CD8-positive, alpha-beta memory T cell (primary cell): ENCODE measurements at places on chromosomes 2 and 18. TPM values are rescaled to one million over a fixed set of nuclear protein-coding genes. Genes with fewer than 3 reads are reported as not detected.

Gene FAM228A
- polyA plus RNA-seq = not detected

DNA sequence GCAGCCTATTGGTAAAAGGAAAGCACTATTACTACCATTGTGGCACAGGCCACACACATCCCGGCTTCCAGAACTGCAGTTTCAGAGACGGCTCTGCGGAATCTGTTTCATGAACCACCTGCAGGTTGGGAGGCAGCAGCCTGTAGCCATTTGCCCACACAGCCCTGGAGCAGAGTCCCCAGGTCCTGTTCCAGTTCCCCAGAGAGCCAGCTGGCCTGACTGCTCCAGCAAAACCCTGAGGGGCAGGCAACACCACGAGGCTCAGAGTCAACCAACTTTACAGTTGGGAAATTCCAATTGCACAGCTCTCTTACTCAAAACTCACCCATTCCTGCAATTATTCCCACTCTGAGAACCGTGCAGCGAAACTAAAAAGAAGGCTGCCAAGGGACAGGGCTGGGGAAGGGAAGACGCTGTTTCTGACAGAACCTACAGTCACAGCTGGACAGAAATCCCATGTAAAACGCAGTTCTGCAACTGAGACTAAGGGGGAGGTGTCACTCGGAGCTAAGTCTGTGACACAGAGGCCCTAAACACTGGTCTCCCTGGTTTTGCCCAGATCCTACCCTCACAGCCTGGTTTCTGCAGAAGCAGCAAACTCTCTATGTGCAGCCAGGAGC lies 219.4 kb downstream of the TMEM163 start:
- no peak for DNase-seq

GRCh38 chr2:239463541-239464165 lies 62.8 kb upstream of the HDAC4 start:
- no peak for DNase-seq

DNA sequence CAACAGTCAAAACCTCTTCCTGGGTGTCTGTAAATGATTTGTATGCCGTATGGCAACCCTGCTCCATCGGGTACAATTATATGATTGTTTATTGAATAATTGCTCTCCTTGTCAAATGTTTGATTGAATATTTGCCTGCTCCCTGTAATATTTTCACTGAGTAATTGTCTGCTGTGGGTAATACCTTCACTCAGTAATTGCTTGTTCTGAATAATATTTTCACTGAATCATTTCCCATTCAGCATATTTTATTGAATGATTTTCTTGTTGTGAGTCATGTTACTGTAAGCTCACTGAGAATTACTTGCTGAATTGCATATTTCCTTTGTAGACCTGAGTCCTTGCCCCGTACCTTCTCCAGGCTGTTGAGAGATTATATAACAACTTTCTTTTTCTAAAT lies 535.2 kb downstream of the METTL4 start:
- no peak for DNase-seq

- no peak for DNase-seq
Observed at GRCh38 chr2:233798335-233799086, 20.4 kb downstream of the MROH2A start.
